Effector memory CD8-positive, alpha-beta T cell (primary cell): ENCODE measurements at places on chromosomes 4 and X.

GRCh38 chr4:107619066-107619465, 101.0 kb downstream of the PAPSS1 start:
- no peaks in the 10 kb centered on the region for H3K36me3 ChIP-seq
- H3K27me3 ChIP-seq: no peaks in the 10 kb centered on the region
- no peak overlapping the region for H3K4me3 ChIP-seq
- peaks cover 6% of the 10 kb centered on the region for H3K4me1 ChIP-seq

DNA sequence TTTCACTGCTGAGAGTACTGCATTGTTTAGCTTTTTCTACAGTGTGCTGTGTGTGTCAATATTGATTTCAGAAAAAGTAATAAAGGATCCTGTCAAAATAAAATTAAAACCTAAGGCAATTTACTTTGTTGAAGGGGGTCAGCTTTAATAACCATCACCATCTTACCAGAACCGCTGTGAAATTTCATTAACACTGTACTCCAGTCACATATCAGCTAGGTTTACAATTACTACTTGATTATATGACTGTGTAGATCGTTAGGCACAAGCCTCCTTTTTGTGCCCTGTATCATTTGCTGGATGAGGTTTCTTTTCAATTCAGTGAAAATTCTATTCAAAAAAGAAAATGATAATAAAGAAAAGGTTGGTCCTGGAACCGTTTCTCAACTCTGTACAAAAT, 917.2 kb downstream of the CENPC start:
- no peak for DNase-seq
- no peak overlapping the region for H3K4me3 ChIP-seq
- H3K36me3 ChIP-seq: no peaks in the 10 kb centered on the region

- H3K27me3 ChIP-seq: no peaks in the 10 kb centered on the region
- H3K4me1 ChIP-seq: no peaks in the 10 kb centered on the region
- no peak overlapping the region for H3K4me3 ChIP-seq
- no peaks in the 10 kb centered on the region for H3K36me3 ChIP-seq
Measured at GRCh38 chrX:30248854-30249253, 1.9 kb downstream of the MAGEB1 start.

GRCh38 chrX:132171478-132171877, 43.7 kb upstream of the FRMD7 start:
- no peaks in the 10 kb centered on the region for H3K36me3 ChIP-seq
- H3K4me3 ChIP-seq: no peak overlapping the region
- H3K4me1 ChIP-seq: no peaks in the 10 kb centered on the region
- no peak overlapping the region for H3K27ac ChIP-seq
- no peak for DNase-seq
- H3K27me3 ChIP-seq: peaks cover 9% of the 10 kb centered on the region

DNA sequence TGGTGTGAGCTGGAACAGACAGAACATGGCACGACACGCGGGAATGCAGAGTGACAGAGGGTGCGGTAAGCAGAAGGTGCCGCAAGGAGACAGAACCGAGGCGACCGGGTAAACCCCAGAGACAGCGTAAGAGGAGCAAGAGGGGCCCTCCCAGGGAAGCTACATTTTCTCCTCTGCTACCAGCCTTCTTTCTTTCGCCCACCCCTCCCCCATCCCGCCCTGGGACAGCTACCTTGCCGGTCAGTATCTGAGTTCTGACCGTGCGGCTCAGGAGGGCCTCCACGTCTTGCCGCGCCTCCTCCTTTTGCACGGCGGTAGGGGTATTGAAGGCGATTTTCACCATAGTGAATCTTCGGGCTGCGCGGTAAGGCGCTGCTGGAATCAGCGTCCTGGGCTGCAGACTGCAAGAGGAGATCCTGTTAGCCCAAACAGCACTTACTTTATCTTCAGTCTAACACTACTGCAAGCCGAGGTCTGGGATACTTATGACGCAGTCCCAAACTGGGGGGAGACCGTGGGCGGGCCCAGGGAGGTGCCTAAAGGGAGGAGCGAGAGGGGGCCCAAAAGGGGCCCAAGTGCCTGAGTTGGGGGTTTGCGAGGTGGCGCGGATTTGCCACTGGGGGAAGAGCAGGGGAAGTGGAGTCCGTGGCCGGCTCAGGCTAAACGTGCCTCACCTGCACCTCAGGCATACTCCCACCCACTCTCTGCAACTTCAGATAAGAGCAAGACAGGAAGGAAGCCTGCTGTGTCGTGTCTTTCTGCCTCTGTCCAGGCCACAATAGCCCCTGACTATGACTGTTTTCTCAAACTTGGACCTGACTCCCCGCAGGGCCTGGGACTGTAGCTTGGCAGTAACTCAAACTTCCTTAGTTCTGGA, at the start of gene ITM2A:
Gene ITM2A, minus strand, starts transcription at position 462 of the 877 bp plus-strand sequence. Its CDS starts 119 bp downstream, at position 343.
- peak; percentile 36 for DNase-seq
- peak within 1 kb of the TSS; percentile 98 for H3K27ac ChIP-seq
- no peaks in the 10 kb centered on the region for H3K27me3 ChIP-seq
- H3K4me1 ChIP-seq: peaks cover 14% of the 10 kb centered on the region
- peak within 1 kb of the TSS; percentile 99 for H3K4me3 ChIP-seq

DNA sequence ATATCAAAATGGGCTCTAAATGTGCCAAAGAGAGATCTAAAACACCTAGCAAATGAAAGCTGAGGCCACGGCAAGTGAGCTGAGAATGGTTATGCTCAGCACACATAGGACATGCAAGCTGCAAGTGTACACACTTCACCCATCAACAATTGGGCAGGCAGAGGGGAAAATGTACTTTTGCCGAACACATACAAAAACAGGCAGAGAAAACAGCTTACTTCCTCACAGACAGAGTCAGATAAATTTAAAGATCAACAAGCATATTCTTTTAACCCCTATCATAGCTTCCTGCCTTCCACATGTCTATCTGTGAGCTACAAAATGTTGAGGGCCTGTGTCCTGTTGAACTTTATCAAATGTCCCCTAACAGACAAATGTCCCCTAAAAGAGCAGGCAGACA, 60.3 kb downstream of the SH3KBP1 start:
- peaks cover 19% of the 10 kb centered on the region for H3K4me1 ChIP-seq
- H3K27ac ChIP-seq: peak overlapping the region; percentile 54
- peaks cover 20% of the 10 kb centered on the region for H3K36me3 ChIP-seq
- H3K4me3 ChIP-seq: no peak overlapping the region
- no peaks in the 10 kb centered on the region for H3K27me3 ChIP-seq

DNA sequence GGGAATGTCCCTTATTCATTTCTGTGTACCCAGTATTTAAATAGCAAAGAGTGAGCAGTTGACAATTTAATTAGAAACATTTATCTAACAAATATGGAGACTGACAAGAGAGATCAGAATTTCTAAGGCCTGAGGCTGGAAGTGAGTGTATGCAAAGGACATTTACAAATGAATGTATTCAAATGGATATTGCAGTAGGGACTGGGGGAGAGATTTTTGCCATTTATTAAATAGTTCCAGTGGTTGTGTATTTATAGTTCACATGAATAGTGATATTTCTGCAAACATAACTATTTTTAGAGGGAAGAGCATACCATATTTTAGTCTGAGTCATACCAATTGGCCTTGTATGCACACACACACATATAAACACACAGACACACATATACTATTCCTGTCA, 592.4 kb downstream of the GLUD2 start:
- DNase-seq: no peak
- no peak overlapping the region for H3K27ac ChIP-seq
- H3K4me3 ChIP-seq: no peak overlapping the region
- no peaks in the 10 kb centered on the region for H3K27me3 ChIP-seq
- H3K36me3 ChIP-seq: no peaks in the 10 kb centered on the region

GRCh38 chr4:185202984-185203485, 765 bp downstream of the CFAP97 start:
- no peak for DNase-seq
- H3K27ac ChIP-seq: peak overlapping the region; percentile 99
- H3K4me3 ChIP-seq: peak overlapping the region; percentile 97
- peaks cover 45% of the 10 kb centered on the region for H3K36me3 ChIP-seq

DNA sequence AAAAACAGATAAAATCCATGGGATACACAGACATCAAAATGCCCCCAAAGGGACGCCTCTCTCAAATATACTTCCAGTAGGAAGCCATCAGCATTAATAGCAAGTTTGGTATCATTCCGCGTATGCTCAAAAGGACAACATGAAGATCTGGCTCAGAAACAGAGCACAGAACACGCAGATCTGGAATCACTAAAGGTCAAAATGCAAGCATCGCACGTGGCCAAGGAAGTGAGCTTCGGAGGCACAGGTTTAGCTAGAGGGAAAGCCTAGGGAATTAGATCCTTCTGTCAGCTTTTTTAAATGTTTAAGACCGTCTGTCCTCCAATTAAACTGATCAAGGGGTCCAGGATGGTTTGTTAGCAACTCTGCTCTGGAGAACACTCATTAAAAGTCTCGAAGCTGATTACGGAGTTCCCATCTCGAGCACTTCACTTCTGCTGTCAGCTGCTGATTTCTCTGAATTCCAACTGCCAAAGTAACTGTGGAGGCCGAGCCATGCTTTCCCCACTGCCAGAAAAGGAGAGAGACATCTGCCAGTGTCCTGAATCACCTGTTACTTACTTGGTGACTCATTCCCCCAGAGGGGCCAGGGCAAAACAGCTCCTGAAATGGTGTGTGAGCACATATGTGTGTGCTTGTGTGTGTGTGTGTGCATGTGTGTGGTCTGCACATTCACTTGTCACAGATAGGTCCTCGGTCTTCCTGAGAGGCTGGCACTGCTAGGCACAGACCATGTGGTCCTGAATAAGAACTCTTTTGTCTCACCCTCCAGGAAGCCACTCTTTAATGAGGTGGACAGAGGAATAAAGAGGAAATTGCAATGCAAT, 177.7 kb upstream of the PPARGC1A start:
- H3K36me3 ChIP-seq: no peaks in the 10 kb centered on the region
- no peak for DNase-seq
- no peak overlapping the region for H3K4me3 ChIP-seq
- H3K4me1 ChIP-seq: no peaks in the 10 kb centered on the region
- H3K27me3 ChIP-seq: no peaks in the 10 kb centered on the region

DNA sequence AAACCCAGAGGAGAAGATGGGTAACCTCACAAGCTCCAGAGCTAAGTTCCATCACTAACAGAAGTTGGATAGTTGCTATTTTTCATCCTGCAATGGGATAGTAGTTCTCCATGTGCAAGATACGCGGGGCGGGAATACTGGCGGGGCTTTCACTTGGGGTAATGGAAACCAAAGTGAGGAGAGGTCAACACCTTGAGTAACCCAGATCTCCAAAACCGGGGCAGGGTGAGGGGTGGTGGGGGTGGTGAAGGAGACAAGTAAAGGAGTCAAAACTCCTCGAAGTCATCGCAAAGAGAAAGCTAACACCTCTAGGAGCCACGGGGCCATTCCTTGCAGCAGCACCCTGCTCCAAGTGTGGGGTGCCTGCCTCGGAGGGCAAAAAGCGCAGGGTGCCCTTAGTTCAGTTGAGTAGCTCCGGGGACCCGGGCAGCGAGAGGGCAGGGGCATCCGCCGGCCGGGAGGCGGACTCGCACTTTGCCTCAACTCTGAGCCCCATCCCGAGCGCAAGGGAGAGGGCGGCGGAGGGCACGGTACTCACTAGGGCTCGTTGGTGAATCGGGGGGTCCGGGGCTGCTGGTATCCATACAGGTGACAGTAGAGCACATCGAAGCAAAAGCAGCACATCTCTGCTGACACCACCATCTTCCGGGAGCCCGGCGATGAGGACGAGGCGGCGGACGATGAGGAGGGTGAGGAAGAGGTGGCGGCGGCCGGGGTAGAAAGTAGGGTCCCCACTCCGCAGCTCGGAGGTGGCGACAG, 645 bp downstream of the AMMECR1 start:
- H3K27me3 ChIP-seq: no peaks in the 10 kb centered on the region
- H3K36me3 ChIP-seq: peaks cover 9% of the 10 kb centered on the region
- H3K4me1 ChIP-seq: peaks cover 8% of the 10 kb centered on the region
